ENCODE measurements at places on chromosomes 12 and 14.

- no peak for DNase-seq
These were observed 7.2 kb upstream of the TBX3 start for GRCh38 chr12:114691196-114691595.

- no peak for DNase-seq
These were observed 40.0 kb downstream of the FBRSL1 start for GRCh38 chr12:132529906-132530305.

GRCh38 chr14:71078500-71078899, 171.2 kb downstream of the PCNX1 start:
- DNase-seq = no peak

GRCh38 chr12:65655074-65655493, 169.2 kb upstream of the HMGA2 start:
- DNase-seq = no peak

DNA sequence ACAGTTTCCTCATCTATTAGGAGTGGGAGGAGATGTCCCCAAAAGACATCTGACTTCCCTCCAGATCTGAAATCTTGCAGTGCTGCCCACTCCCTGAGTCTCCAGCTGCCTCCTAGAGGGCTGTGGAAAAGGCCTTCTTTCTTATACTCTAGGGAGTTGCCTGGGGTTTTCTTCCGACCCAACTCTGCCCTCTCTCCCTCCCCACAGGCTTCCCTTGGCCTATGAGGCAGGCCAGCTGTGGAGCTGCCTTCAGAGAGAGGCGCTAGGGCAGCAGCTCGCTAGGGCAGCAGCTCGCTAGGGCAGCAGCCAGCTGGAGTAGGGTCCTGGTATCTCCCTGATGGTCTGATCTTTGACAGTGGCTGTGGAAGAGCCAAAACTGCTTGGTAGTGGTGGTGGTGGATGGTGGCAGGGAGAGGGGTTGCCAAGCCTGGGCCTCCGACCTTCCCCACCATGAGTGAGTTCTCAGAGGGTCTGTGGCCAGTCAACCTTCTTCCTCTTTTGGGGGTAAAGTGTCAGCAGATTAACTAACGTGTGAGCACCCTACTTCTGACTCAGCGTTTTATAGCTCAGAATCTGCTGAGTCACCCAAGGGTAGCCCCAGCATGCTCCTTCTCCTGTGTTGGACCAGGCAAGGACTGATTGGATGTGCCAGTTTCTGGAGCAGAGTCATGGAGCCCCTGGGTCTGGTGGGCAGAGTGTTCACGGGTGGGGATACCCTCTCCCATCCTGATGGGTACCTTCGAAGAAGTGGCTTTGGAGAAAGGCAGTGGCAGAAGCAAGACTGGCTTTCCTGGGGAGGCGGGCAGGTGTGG, 2.3 kb downstream of the SLC48A1 start:
- no peak for DNase-seq

- no peak for DNase-seq
These were observed 43.0 kb upstream of the SYCP3 start for GRCh38 chr12:101782273-101782731.

- DNase-seq = no peak
These were observed 7.9 kb upstream of the CEP170B start for GRCh38 chr14:104856869-104857860.

DNA sequence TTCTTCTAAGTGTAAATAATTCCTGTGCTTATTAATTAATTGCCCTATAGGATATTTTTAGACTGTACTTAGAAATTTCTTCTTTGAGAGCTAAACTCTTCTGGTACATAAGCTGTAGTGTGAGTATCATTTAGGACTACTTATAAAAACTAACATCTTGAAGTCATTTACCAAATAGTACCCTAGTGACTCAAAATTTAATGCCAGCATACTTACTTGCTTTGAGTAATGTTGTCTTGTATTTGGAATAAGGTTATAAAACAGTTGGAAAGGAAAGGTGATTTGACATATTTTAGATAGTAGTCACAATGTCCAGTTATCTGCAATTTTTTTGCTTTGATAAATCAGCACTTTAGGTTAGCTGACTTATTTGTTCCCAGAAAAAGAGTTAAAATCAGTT, 39.1 kb downstream of the SPATA7 start:
- DNase-seq = no peak

- DNase-seq = no peak
These were observed 389.4 kb downstream of the ZFP36L1 start for GRCh38 chr14:68403191-68404145.

Data from GM20000 (cell line).